CD4-positive, alpha-beta memory T cell (primary cell): ENCODE measurements at places on chromosomes 16 and 17.

DNA sequence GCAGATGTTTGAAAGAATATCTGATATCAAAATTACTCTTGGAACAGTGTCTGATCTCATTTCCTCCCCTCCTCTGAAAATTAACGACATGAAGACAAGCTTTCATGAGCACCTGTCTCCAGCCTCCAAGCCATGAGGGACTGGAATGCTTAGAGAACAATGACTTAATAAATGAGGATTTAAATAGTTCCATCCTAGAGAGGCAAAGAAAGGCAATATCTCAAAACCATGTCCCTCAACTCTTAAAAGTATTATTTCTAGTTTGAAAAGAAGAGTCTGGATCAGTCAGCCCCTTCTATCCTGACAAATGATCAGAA, 137.5 kb downstream of the ANKFN1 start:
- no peaks in the 10 kb centered on the region for H3K27me3 ChIP-seq
- H3K4me3 ChIP-seq = no peak overlapping the region
- peaks cover 15% of the 10 kb centered on the region for H3K4me1 ChIP-seq
- H3K36me3 ChIP-seq = no peaks in the 10 kb centered on the region
- no peak for DNase-seq

- no peaks in the 10 kb centered on the region for H3K36me3 ChIP-seq
- peak; percentile 35 for DNase-seq
- peak overlapping the region; percentile 47 for H3K27ac ChIP-seq
Measured at GRCh38 chr17:55577687-55578086, 66.4 kb upstream of the SMIM36 start.

- no peaks in the 10 kb centered on the region for H3K4me1 ChIP-seq
- no peak overlapping the region for H3K4me3 ChIP-seq
- H3K36me3 ChIP-seq = no peaks in the 10 kb centered on the region
- H3K27me3 ChIP-seq = no peaks in the 10 kb centered on the region
Measured at GRCh38 chr17:41580244-41580575, 6.5 kb downstream of the KRT14 start.

GRCh38 chr17:29723278-29724047, 100.8 kb upstream of the CORO6 start:
- DNase-seq = peak; percentile 29
- H3K27ac ChIP-seq = peak overlapping the region; percentile 28
- H3K4me1 ChIP-seq = peaks cover 76% of the 10 kb centered on the region
- H3K36me3 ChIP-seq = no peaks in the 10 kb centered on the region
- H3K27me3 ChIP-seq = no peaks in the 10 kb centered on the region
- peak overlapping the region; percentile 6 for H3K4me3 ChIP-seq

GRCh38 chr17:61396586-61397085, 3.0 kb upstream of the TBX2 start:
- H3K27me3 ChIP-seq = peaks cover 16% of the 10 kb centered on the region
- DNase-seq = no peak
- no peak overlapping the region for H3K4me3 ChIP-seq
- no peaks in the 10 kb centered on the region for H3K36me3 ChIP-seq
- H3K4me1 ChIP-seq = peaks cover 29% of the 10 kb centered on the region
- no peak overlapping the region for H3K27ac ChIP-seq

- peaks cover 88% of the 10 kb centered on the region for H3K36me3 ChIP-seq
- H3K27ac ChIP-seq = no peak overlapping the region
- H3K27me3 ChIP-seq = no peaks in the 10 kb centered on the region
- no peak overlapping the region for H3K4me3 ChIP-seq
Measured at GRCh38 chr17:5410594-5411272, 8.7 kb downstream of the NUP88 start.

DNA sequence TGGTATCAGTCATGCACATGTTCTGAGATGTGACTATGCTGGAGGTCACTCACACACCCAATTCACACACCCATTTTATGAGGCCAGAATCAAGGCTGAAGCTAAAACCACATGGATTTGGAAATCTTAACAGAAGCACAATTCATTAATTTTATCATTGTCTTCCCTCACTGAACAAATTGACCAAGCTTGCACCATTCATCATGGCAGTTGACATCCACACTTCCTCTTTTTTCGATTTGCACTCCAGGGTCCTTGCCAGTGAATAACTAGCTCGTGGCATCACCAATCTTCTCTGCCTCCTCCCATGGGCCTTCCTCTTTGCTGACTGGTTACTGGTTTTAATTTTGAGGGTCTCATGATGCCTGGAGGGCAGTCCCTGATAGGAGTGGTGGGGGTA, 123.0 kb upstream of the ASIC2 start:
- H3K27me3 ChIP-seq = no peaks in the 10 kb centered on the region
- DNase-seq = no peak
- H3K27ac ChIP-seq = no peak overlapping the region
- H3K4me1 ChIP-seq = no peaks in the 10 kb centered on the region
- H3K36me3 ChIP-seq = no peaks in the 10 kb centered on the region

DNA sequence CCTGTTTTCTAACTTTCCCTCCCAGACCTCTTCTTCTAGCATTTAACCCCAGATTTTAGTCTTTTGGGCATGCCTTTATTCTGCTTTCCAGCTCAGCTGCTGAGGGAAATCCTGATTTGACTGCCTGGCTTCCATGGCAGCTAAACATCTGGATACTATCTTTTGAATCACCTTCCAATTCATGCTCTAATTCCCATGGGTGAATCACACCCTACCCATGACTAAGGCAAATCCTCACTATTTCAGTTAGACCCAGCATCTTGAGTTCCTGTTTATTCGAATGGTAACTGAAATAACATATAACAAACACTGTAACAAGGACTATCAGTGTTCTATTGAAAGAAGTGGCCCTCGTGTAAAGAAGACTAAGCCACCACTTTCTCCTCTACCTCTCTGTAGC, 29.8 kb downstream of the CA10 start:
- no peaks in the 10 kb centered on the region for H3K36me3 ChIP-seq
- H3K4me1 ChIP-seq = no peaks in the 10 kb centered on the region
- peaks cover 9% of the 10 kb centered on the region for H3K27me3 ChIP-seq
- H3K27ac ChIP-seq = no peak overlapping the region

DNA sequence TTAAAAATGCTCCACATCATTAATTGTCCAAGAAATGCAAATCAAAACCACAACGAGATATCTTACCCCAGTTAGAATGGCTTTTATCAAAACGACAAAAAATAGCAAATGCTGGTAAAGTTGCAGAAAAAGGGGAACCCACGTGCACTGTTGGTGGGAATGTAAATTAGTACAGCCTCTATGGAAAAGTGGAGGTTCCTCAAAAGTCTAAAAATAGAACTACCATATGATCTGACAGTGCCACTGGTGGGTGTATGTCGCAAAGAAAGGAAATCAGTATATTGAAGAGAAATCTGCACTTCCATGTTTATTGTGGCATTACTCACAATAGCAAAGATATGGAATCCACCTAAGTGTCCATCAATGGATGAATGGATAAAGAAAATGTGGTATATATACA, 38.2 kb upstream of the ZFHX3 start:
- no peak overlapping the region for H3K4me3 ChIP-seq
- H3K4me1 ChIP-seq = no peaks in the 10 kb centered on the region
- H3K27me3 ChIP-seq = no peaks in the 10 kb centered on the region
- no peak for DNase-seq
- H3K27ac ChIP-seq = no peak overlapping the region

- H3K27me3 ChIP-seq = no peaks in the 10 kb centered on the region
- peaks cover 18% of the 10 kb centered on the region for H3K36me3 ChIP-seq
- H3K27ac ChIP-seq = no peak overlapping the region
- no peak overlapping the region for H3K4me3 ChIP-seq
Measured at GRCh38 chr17:64572682-64573154, 65.9 kb downstream of the CEP95 start.

DNA sequence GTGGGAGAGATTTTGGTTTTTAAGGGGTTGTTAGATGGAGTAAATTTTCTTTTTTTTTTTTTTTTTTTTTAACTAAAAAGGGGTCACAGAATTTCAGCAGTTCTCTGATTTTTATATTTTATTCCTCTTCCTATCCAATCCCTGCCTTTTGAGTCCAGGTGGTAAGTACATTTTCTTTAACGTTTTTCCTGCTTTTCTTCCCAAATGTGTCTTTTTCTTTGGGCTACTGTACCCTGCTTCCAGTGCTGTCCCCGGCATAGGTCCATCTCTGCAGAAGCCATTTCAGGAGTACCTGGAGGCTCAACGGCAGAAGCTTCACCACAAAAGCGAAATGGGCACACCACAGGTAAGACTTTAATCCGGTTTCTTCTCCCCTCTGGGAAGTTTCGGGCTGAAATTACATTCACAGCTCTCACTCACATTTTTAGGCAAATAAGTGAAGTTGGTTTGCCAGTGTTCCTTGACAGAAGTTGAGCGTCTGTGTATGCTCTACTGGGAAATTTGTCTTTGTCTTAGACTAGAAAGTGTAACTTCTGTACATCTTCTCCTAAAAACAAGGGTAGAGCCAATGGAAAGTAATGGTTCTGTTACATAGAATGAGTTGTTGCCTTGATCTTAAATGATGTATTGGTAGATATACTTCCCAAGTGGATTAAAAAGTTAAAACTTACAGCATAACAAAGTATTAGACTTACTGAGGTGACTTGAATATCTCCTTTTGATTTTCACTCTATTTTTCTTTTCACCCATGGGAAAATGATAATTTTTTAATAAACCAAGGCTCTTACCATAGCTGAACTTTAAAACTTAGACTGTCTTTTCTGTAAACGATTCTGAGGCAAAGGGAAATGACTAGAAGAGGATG, 54.5 kb downstream of the TUBD1 start:
- no peaks in the 10 kb centered on the region for H3K36me3 ChIP-seq
- H3K4me1 ChIP-seq = peaks cover 21% of the 10 kb centered on the region
- peak; percentile 45 for DNase-seq
- peak overlapping the region; percentile 78 for H3K4me3 ChIP-seq

DNA sequence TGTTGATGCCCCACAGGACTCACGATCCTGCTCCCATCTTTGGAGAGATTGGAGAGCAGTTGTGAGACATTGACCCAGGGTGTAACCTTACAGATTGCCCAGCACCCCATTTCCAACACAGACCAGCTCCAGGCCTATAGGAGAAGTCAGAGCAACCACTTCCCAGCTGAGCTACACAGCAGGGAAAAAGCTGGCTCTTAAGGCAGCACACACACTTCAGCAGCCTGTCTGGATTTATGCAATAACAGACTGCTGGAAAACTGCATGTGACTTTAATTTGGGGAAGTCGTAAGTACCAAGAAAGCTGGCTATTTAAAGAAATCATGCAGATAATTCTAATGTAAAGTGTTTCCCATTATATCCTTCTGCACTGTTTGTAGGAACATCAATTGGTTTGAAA, 30.8 kb downstream of the NOG start:
- DNase-seq = no peak
- H3K27me3 ChIP-seq = no peaks in the 10 kb centered on the region

DNA sequence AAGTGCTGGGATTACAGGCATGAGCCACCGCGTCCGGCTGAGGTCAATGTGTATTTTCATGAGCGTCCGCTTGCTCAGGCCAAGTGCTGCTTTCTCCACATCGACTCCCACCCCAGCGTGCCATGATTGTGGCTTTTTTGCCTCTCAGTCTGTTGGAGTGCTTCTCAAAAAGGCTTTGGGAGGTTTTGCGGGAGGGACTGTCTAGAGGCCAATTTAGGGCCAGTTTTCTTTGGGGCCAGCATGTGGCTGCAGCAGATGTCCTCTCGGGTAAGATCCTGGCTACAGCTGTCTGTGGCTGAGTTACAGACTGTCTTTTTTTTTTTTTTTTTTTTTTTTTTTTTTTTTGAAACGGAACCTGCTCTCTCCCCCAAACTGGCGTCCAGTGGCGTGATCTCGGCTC, 6.5 kb downstream of the C16orf90 start:
- no peak for DNase-seq
- no peaks in the 10 kb centered on the region for H3K27me3 ChIP-seq
- peaks cover 19% of the 10 kb centered on the region for H3K36me3 ChIP-seq
- no peak overlapping the region for H3K4me3 ChIP-seq

DNA sequence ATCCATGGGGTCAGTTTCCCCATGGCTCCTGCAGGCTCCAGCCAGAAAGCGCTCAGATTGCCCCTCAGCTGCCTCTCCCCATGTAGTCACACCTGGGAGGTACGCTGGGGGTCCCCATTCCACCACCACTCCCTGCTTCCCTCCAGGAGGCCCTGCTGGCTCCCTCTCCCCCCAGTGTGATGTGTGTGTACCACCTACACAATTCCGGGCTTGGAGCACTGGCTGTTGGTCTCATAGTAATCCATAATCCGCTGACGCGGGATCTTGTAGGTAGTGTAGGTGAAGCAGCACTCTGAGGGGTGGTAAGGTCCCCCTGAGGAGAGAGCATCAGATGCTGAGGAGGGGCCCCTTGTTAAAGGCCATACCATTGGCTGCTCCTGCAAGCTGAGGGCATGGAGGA, 2.4 kb downstream of the CCL14 start:
- H3K36me3 ChIP-seq = no peaks in the 10 kb centered on the region
- no peak for DNase-seq
- no peak overlapping the region for H3K4me3 ChIP-seq
- no peaks in the 10 kb centered on the region for H3K4me1 ChIP-seq
- no peaks in the 10 kb centered on the region for H3K27me3 ChIP-seq
- H3K27ac ChIP-seq = no peak overlapping the region

- no peak overlapping the region for H3K27ac ChIP-seq
- H3K4me3 ChIP-seq = no peak overlapping the region
- no peak for DNase-seq
- H3K36me3 ChIP-seq = no peaks in the 10 kb centered on the region
- no peaks in the 10 kb centered on the region for H3K4me1 ChIP-seq
Measured at GRCh38 chr17:73799781-73800627, 155.8 kb upstream of the SDK2 start.

DNA sequence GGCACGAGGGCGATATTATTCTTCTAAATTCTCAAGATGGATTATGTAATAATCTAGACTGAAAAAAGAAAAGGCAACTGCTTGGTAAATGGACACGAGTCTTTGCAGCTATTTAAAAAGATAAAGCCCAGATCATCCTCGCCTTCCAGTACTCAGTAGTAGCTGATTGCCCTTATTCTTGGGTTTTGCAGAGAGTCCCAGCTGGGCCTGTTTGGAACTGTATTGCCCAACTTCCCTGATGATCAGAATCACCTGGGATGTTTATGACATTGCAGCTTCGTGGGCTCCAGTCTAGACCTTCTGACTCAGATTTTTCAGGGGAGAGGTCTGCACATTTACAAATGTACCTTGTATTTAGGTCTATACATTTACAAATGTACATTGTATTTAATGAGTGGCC, 213.5 kb downstream of the RAB11FIP4 start:
- no peak overlapping the region for H3K27ac ChIP-seq
- no peak overlapping the region for H3K4me3 ChIP-seq
- no peaks in the 10 kb centered on the region for H3K27me3 ChIP-seq
- no peak for DNase-seq

DNA sequence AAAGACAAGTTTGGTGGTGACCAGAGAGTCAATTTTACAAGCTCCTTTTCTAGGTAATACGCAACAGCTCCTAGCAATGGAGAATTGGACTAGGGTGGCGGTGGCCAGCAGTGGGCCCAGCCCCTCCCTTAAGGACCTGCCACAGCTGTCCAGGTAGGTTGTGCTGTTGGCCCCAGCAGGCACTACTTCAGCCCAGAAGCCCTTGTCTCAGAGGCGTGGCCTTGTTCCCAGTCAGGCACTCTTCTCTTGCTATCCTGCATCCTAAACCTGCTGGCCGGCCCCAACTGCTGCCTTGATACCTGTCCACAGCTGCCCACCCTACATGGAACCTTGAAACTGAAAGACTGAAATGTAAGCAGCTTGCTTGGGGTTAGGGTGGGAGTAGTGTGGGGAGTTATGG, 989 bp upstream of the GALK1 start:
- no peak overlapping the region for H3K4me3 ChIP-seq
- no peak for DNase-seq
- H3K36me3 ChIP-seq = no peaks in the 10 kb centered on the region
- H3K27me3 ChIP-seq = no peaks in the 10 kb centered on the region
- peaks cover 17% of the 10 kb centered on the region for H3K4me1 ChIP-seq
